Stimulated activated CD8-positive, alpha-beta memory T cell treated with anti-CD3 and anti-CD28 coated beads, Interleukin-4, amount 100 ng/mL, for 1 hour (primary cell): ENCODE measurements at places on chromosomes 7 and 10.

DNA sequence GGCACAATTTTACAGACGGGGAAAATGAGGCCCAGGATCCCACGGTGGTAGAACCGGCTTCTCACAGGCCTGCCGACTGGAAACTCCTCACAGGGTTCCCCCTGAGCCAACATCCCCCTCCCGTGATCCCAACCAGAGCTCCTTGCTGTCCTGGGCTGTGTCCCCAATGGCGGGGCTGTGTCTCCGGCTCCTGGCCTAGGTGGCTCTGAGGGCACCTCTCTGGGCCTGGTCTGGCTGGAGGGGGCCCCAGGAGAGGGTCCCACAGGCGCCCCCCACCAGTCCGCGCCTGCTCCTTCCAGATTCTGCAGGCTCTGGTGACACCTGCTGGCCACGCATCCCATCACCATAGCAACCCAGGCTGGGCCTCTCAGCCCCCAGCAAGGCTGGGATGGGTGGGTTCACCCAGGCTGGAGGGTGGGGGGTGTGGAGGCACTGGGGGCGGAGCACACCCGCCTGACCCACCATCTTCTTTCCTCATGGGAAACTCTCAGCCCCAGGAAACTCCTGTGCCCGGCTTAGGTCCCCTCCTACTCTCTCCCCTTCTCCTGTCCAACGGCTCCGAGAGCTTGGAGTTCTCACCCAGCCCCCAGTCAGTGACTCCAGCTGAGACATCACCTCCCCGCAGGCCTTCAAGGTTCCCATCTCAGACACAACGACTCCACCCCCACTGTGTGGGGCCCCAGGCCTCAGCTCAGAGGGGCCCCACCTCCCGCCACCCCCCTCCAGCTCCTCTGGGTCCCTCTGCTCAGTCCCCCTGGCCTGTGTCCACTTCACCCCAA lies 27.1 kb upstream of the TNRC18 start:
- no peak for DNase-seq

GRCh38 chr7:74371381-74372341 lies 82.0 kb upstream of the GTF2IRD1 start:
- no peak for DNase-seq

DNA sequence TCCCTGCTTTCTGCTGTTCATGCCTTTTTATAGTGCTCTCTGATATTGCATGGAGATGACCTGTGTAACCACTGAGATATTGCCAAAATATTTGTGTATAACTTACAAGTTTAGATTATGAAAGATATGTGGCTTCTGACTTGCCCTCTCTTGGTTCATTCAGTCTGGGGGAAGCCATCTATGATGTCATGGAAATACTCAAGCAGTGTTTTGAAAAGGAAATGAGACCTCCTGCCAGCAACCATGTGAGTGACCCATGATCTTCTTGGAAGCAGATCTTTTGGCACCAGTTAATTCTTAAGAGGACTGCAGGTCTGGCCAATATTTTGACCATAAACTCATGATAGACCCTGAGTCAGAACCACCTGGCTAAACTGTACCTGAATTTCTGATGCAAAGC lies 183.0 kb downstream of the THSD7A start:
- DNase-seq, result no peak

GRCh38 chr7:156172638-156173037 lies 360.4 kb upstream of the SHH start:
- no peak for DNase-seq

DNA sequence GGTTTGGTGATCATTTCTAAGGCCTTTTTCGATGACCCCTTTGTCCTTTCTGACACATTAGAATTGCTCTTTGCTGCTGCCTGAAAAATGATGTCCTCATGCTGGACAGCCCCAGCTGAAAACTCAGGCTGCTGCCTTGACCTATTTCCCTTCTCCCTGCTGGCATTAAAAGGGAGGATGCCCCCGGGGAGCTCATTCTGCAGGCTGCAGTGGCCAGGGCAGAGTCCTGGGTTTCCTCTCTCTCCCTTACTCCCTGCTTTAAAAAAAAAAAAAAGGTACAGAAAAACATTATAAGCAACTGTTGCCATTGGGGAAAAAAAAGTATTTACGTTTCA lies 35.4 kb downstream of the LRRC4 start:
- no peak for DNase-seq

- no peak for DNase-seq
Measured at GRCh38 chr7:189719-190118, 2.7 kb upstream of the FAM20C start.

DNA sequence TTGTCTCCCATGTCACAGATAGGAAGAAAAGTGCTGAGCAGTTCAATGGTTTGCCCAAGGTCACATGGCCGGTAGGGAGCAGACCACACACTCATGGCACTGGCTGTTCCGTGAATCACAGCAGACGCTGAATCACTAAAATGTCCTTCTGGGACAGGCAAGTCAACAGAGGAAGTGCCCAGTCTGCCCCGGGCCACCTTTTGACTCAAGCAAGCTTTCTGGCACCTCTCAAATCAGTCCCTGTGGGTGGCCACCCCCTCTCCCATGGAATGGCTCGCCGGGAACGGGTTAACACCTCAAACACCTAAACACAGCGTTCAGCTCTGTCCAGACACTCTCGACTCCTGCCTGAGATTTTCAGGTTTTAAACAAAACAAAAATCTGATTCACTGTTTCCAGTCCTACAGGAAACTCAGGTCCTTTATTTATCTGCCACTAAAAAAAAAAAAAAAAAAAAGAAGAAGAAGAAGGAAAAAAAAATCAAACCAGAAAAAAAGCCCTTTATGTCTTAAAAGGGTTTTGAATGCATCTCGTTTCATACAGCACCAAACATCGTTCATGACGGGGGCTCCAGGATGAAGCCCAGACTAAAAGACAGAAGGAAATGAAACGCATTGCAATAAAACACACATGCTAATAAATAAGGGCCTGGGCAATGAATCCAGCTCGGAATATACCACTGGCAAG lies 15.5 kb downstream of the CARD11 start:
- no peak for DNase-seq
